ENCODE measurements at places on chromosomes 5 and 9.

- H3K36me3 ChIP-seq: no peaks in the 10 kb centered on the region
- no peak overlapping the region for H3K27ac ChIP-seq
- DNase-seq: peak; percentile 82
- H3K4me3 ChIP-seq: no peak overlapping the region
These were observed 60.7 kb downstream of the HRH2 start for GRCh38 chr5:175718401-175719108.

DNA sequence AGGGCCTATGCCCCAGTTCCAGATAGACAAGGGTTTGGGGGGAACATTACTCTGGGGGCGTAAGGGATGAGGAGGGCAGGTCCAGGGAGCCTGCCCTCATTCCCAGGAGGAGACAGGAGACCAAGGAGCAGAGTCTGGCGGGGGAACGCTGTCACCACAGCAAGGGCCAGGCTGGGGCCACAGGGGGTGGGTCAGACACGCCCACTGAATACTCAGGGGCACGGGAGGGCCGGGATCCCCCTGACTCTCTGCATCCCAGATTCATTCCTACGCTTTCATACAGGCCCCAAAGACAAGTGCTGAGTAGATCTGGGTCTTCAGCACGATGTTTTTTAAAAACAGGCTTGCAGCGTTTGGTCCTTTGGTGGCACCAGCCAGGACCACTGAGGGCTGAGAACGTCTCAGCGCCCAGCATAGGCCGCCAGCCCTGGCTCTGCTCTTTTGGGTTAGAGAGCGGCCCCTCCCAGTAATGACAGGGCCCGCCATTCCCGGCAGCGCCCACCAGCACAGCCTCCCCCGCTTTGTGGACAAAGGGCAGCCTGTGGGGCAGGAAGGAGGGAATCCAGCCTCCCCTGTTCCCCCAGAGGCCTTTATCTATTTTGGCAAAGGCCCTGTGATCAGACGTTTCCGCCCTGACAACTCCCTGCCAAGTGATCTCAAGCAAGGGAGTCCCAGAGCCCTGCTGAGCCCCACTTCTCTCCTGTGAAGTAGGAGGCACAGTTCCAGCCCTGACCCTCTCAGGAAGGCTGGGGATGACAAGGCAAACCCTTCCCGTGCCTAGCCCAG is 24.9 kb downstream of the NEK6 start:
- no peak overlapping the region for H3K4me3 ChIP-seq
- H3K36me3 ChIP-seq: no peaks in the 10 kb centered on the region
- H3K27ac ChIP-seq: peak overlapping the region; percentile 73
- H3K27me3 ChIP-seq: no peaks in the 10 kb centered on the region
- no peak for DNase-seq

- no peaks in the 10 kb centered on the region for H3K36me3 ChIP-seq
- no peak overlapping the region for H3K4me3 ChIP-seq
- H3K27ac ChIP-seq: no peak overlapping the region
- no peaks in the 10 kb centered on the region for H3K27me3 ChIP-seq
- peak; percentile 60 for DNase-seq
These were observed 7.3 kb upstream of the C5orf58 start for GRCh38 chr5:170225326-170226128.

DNA sequence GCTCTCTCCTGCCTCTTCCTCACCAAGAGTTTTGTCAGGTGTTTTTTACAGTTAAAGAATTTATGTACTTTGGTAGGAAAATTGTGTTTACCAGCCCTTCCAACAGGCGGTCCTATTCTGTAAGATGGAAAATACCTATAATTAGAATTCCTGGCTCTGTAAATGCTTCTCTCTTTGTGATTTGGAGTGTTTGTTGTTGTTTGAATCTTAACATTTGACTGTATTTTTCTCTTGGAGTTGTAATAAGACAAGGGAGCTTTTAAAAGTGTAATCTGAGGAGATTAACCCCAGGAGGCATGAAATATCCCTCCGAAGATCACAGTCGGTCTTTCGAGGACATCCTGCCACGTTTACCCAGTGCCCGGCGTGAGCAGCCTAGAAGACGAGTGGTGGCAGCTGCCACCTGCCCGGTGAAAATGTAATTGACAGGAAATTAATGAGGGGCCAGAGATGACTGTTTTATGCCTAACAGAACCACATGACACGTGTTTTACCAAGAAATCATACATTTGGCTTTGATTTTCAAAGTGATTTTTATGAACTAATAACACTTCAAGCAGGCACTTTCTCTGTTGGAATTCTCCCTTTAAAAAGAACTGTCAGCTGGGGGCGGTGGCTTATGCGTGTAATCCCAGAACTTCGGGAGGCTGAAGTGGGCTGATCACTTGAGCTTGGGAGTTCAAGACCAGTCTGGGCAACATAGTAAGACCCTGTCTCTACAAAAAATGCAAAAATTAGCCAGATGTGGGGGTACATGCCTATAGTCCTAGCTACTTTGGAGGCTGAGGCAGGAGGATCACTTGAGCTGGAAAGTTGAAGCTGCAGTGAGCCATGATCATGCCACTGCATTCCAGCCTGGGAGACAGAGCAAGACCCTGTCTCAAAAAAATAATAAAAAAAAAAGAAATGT is 20.0 kb downstream of the ANKRD33B start:
- peaks cover 3% of the 10 kb centered on the region for H3K36me3 ChIP-seq
- H3K27me3 ChIP-seq: no peaks in the 10 kb centered on the region
- no peak overlapping the region for H3K27ac ChIP-seq
- no peak for DNase-seq

DNA sequence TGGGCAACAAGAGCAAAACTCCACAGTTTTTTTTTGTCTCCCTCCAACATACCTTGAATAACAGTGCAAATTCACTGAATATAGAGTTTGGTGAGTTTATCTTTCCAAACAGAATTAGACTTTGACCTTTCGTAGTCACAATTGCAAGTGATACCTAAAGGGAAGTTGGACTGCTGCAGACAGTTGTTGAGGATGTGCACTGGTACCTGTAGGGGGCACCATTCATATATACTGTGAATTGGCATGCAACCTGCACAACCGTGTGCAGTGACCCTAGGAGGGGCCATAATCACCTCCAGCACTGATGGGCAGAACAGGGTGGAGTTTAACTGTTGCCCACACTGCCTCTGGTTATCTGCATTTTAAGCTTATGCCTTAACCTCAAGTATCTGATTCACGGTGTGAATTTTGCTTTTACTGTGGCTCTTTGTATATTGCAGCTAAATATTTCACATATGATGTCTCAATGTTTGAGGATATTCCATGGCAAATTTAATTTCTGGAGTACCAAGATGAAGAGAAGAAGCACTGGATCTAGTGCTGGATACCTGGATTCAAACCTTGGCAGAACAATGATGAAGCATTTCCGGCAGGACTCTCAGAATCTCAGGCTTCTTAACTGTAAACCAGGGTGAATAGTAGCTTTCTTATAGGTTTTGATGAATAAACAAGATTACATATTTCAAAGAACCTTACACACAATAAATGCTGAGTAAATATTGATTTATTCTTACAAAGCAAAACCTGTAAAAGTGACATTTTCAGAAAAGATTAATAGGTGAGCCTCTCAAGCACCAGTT is 144.3 kb downstream of the ACTBL2 start:
- H3K4me1 ChIP-seq: no peaks in the 10 kb centered on the region
- peak; percentile 20 for DNase-seq
- no peaks in the 10 kb centered on the region for H3K36me3 ChIP-seq
- no peak overlapping the region for H3K4me3 ChIP-seq
- no peaks in the 10 kb centered on the region for H3K27me3 ChIP-seq

DNA sequence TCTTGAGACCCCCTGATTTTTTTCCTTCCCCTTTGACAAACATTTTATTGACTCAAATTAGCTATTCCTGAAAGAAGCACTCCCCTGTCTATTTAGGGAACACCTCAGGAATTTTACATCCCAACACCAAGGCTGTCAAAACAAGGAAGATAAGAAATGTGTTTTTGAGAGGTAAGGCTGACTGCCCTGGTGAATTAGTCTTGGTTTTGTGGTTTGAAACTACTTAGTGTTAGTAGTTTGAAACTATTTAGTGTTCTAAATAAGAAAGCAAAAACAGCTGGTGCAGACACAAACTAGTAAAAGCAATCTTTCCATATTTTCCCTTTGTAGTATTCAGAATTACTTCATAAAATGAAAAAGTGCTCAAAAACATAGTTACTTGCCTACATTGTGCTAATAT is 120.7 kb downstream of the PCSK1 start:
- no peaks in the 10 kb centered on the region for H3K4me1 ChIP-seq
- no peaks in the 10 kb centered on the region for H3K27me3 ChIP-seq
- H3K36me3 ChIP-seq: no peaks in the 10 kb centered on the region
- H3K27ac ChIP-seq: no peak overlapping the region

DNA sequence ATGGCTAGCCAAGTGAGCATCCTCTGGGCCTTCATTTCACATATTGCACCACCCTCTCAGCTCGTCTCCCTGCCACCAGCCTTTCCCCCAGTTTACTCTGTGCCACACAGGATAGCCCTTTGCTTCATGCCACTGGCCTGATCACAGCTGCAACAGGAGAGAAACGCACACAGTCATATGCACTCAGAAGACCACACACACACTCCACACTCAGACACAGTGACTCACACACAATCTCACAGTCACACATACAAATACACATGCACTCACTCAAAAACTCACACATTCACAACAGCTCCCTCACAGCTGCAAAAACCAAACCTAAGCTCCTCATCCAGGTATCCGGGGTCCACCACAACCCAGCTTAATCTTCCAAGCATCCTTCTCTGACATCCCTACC is 38.7 kb downstream of the TTC39B start:
- DNase-seq: no peak
- no peaks in the 10 kb centered on the region for H3K27me3 ChIP-seq

- no peak overlapping the region for H3K4me3 ChIP-seq
- DNase-seq: no peak
- no peaks in the 10 kb centered on the region for H3K27me3 ChIP-seq
- H3K36me3 ChIP-seq: no peaks in the 10 kb centered on the region
- H3K27ac ChIP-seq: no peak overlapping the region
These were observed 53.8 kb upstream of the ASS1 start for GRCh38 chr9:130390986-130391385.

- no peaks in the 10 kb centered on the region for H3K36me3 ChIP-seq
- H3K4me1 ChIP-seq: peaks cover 3% of the 10 kb centered on the region
- H3K27ac ChIP-seq: no peak overlapping the region
- DNase-seq: no peak
- H3K4me3 ChIP-seq: no peak overlapping the region
These were observed 47.1 kb downstream of the LIX1 start for GRCh38 chr5:97095318-97095732.

- DNase-seq: no peak
- peaks cover 4% of the 10 kb centered on the region for H3K4me1 ChIP-seq
- H3K36me3 ChIP-seq: no peaks in the 10 kb centered on the region
- H3K27ac ChIP-seq: no peak overlapping the region
- no peaks in the 10 kb centered on the region for H3K27me3 ChIP-seq
These were observed 201.2 kb downstream of the ACTL7B start for GRCh38 chr9:108654566-108654965.

GRCh38 chr5:178590924-178591423 is 781 bp upstream of the COL23A1 start:
- H3K36me3 ChIP-seq: no peaks in the 10 kb centered on the region
- no peak overlapping the region for H3K27ac ChIP-seq
- no peak for DNase-seq
- peaks cover 56% of the 10 kb centered on the region for H3K27me3 ChIP-seq

DNA sequence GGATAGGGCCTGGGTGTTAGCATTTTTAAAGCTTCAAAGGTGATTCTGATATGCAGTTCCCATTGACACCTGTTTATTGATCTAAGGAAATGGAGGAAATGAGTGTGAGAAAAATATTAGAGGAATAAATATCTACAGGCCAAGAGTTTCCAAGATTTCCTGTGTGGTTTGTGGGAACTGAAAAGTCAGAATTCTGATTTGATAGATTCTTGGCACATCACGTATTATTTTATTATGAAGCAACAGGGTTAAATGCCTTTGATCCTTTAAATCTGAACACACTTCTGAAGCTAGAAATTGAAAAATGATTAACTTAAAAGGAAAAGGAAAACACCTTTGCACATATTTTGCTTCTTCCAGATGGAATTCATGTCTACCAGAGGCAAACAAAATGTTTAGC is 113.7 kb downstream of the CD180 start:
- no peak overlapping the region for H3K4me3 ChIP-seq
- peaks cover 2% of the 10 kb centered on the region for H3K4me1 ChIP-seq
- no peak overlapping the region for H3K27ac ChIP-seq
- no peak for DNase-seq
- no peaks in the 10 kb centered on the region for H3K36me3 ChIP-seq

GRCh38 chr5:160081495-160081894 is 37.8 kb downstream of the PWWP2A start:
- H3K4me1 ChIP-seq: no peaks in the 10 kb centered on the region
- no peak overlapping the region for H3K27ac ChIP-seq
- H3K27me3 ChIP-seq: no peaks in the 10 kb centered on the region

DNA sequence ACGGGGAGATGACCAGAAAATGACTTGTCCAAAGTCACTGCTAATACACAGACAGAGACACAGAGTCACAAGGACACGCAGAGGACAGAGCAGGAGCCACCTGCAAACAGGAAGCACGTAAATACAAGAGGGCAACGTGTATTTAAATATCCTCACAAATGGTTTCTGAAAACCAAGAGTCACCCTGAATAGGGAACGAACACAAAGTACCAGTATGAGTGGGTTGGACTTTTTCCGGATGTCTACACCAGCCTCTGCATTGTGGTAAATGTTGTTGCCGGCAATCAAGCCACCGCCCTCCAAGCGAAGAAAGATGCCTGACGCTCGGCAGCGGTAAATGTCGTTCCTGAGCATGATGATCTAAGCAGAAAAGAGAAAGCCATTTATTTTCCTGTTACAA is 44.5 kb downstream of the FBXO10 start:
- H3K4me1 ChIP-seq: no peaks in the 10 kb centered on the region
- H3K27ac ChIP-seq: no peak overlapping the region
- H3K4me3 ChIP-seq: no peak overlapping the region
- DNase-seq: no peak

DNA sequence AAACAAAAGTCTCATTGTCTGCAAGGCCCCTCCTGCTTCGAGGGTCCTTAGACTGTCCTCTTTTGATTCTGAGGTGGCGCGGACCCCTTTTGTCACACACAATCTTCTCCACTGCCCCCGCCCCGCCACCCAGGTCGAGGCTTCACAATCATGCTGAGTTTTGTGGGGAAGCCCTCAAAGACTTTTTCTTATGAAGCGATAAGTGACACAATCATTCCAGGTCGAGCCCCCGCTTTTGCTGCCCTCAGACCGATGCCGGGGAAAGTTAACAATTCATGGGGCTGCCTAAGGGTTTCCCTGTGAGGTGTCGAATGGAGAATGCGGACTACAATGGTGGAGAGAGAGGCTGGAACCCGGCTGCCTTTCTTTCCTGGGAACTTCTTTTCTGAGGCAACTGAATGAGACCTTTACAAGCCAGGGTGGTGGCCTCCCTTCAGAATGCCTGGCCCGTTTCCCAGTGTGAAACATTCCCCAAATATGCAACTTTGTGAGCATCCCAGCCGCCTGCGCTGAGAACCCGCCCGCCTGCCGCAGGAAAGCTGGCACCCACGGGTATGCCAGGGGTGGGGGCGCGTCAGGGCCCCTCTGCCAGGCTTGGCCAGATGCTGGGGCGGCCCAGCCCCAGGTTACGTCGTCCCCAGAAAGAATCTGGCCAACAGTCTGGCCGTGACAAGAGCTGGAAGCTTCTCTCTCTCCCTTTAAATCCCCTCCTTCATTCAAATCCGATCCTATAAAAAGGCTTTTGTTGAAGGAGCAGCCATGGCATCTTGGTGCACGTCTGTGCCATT is 71.9 kb downstream of the MAP1B start:
- H3K4me1 ChIP-seq: no peaks in the 10 kb centered on the region
- DNase-seq: no peak
- H3K27ac ChIP-seq: no peak overlapping the region
- no peaks in the 10 kb centered on the region for H3K36me3 ChIP-seq

GRCh38 chr9:94627287-94627686 is 12.0 kb downstream of the FBP1 start:
- H3K27ac ChIP-seq: no peak overlapping the region
- H3K27me3 ChIP-seq: peaks cover 1% of the 10 kb centered on the region
- H3K4me1 ChIP-seq: no peaks in the 10 kb centered on the region
- H3K36me3 ChIP-seq: no peaks in the 10 kb centered on the region

Data from common myeloid progenitor, CD34-positive (primary cell).